Breast epithelium (tissue), 4 donors: ENCODE measurements at places on chromosomes 6 and 20. TPM values are rescaled to one million over a fixed set of nuclear protein-coding genes. Genes with fewer than 3 reads are reported as not detected.

The PAX1 gene
- not detected for total RNA-seq

The LCA5 gene
- 8.2 TPM for total RNA-seq

The SEC23B gene
- total RNA-seq, result 27.0 TPM

The BPIFB4 gene
- not detected for total RNA-seq

The EIF6 gene
- total RNA-seq, result 88.0 TPM

The CLDN20 gene
- not detected for total RNA-seq

The TBXT gene
- total RNA-seq, result not detected

The RAD21L1 gene
- total RNA-seq, result not detected

The ZNF311 gene
- 0.96 TPM for total RNA-seq

The ZFP57 gene
- not detected for total RNA-seq
